Adrenal gland (tissue), 19 donors: ENCODE measurements at places on chromosomes 7 and 10. TPM values are rescaled to one million over a fixed set of nuclear protein-coding genes. Genes with fewer than 3 reads are reported as not detected.

DNA sequence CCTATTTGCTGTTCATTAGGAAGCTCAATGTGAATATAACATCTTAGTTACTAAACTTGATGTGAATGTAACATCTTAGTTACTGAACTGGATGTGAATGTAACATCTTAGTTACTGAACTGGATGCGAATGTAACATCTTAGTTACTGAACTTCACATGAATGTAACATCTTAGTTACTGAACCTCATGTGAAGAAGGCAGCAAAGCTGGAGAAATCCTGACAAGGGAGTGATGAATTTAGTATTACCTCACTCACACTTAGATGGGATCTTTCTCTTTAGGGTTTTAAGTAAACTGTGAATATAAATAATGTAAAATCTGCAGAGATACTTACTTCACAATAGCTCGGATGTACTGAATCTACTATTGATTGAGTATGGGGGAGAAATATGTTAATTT, 73.6 kb downstream of the ETV1 start:
- DNase-seq: no peak
- no peak overlapping the region for H3K27ac ChIP-seq
- H3K4me3 ChIP-seq: no peak overlapping the region
- H3K4me1 ChIP-seq: peaks cover 31% of the 10 kb centered on the region
- no peaks in the 10 kb centered on the region for H3K27me3 ChIP-seq
- H3K36me3 ChIP-seq: no peaks in the 10 kb centered on the region

- no peaks in the 10 kb centered on the region for H3K4me1 ChIP-seq
- no peak for DNase-seq
- no peaks in the 10 kb centered on the region for H3K27me3 ChIP-seq
- no peaks in the 10 kb centered on the region for H3K36me3 ChIP-seq
Observed at GRCh38 chr7:35555934-35556333, 139.0 kb downstream of the HERPUD2 start.

DNA sequence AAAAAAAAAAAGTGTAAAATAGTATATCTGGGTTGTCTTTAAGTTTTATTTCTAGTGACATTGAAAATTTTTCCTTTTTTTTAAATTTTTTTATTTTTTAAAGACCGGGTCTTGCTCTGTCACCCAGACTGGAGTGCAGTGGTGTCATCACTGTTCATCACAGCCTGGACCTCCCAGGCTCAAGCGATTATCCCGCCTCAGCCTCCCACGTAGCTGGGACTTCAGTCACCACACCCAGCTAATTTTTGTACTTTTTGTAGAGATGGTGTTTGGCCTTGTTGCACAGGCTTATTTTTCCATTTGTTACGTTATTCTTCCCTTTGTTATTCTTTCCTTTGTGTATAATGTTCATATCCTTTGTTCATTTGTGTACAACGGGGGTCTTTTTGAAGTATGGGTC, 30.1 kb downstream of the TSPAN14 start:
- H3K36me3 ChIP-seq: no peaks in the 10 kb centered on the region
- no peak for DNase-seq
- no peak overlapping the region for H3K27ac ChIP-seq
- H3K4me1 ChIP-seq: peaks cover 49% of the 10 kb centered on the region
- H3K4me3 ChIP-seq: no peak overlapping the region
- H3K27me3 ChIP-seq: no peaks in the 10 kb centered on the region

- H3K36me3 ChIP-seq: no peaks in the 10 kb centered on the region
- no peak for DNase-seq
- peaks cover 54% of the 10 kb centered on the region for H3K4me1 ChIP-seq
- H3K4me3 ChIP-seq: peak overlapping the region; percentile 1
- H3K27ac ChIP-seq: peak overlapping the region; percentile 98
Observed at GRCh38 chr7:98282703-98283102, 1.2 kb downstream of the BRI3 start.

Gene AKR1C3
- total RNA-seq: 64.9 TPM

GRCh38 chr10:79203833-79204232, 135.1 kb downstream of the ZMIZ1 start:
- H3K36me3 ChIP-seq: no peaks in the 10 kb centered on the region
- H3K27ac ChIP-seq: no peak overlapping the region
- H3K4me1 ChIP-seq: no peaks in the 10 kb centered on the region
- H3K4me3 ChIP-seq: no peak overlapping the region

Gene CDC14C
- total RNA-seq: not detected

DNA sequence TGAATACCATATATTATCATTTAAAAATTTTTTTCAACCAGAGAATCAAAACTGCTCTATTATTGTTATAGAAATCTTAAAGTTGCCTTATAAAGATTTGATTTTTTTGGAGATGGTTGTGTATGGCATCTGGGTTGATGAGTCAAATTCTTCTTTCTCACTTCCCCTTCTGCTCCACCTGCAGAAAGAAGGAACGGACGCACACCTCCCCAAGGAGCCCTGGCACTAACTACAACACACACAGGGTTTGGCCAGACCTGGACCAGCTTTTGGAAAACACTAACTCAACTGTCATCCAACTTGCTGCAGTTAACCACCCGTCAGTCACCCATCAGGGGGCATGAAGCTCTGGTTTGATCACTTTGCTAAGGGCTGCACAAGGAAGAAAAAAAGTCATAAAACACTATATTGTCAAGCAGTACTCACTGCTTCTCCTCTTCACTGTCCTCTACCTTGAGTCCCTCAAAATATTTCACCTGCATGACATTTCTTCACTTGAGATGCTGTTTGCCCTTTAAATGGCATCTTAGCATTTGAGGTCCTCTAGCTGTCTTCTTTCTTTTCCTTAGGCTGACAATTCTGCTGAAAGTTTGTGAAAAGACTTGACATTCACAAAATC, 266.7 kb upstream of the PHF14 start:
- DNase-seq: no peak
- H3K27ac ChIP-seq: no peak overlapping the region
- no peaks in the 10 kb centered on the region for H3K27me3 ChIP-seq
- no peak overlapping the region for H3K4me3 ChIP-seq

- H3K27ac ChIP-seq: peak overlapping the region; percentile 64
- H3K4me3 ChIP-seq: no peak overlapping the region
- H3K27me3 ChIP-seq: no peaks in the 10 kb centered on the region
Observed at GRCh38 chr10:95793401-95794045, 37.6 kb downstream of the ENTPD1 start.

Gene RBP4
- total RNA-seq: 0.66 TPM

DNA sequence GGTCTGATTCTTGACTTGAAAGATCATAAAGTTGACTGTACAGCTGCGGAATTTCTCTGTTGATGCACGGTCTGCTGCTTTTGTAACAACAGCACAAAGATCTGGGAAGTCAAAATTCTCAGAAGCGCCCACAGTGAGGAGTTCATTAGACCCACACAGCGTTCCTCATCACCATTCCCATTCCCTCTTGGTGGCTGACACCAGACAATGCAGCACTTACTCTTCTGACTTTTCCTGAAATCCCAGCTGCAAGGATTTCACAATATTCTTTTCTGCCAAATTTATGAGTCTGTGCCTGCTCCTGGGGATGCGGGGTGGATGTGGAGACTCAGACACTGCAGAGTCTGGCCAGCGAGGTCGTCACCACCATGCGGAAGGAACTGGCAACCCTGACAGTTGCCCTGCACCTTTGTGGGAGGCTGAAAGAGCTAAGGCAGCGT, 233.9 kb downstream of the FANK1 start:
- H3K27me3 ChIP-seq: no peaks in the 10 kb centered on the region
- no peak overlapping the region for H3K4me3 ChIP-seq
- no peaks in the 10 kb centered on the region for H3K36me3 ChIP-seq
- DNase-seq: peak; percentile 26

DNA sequence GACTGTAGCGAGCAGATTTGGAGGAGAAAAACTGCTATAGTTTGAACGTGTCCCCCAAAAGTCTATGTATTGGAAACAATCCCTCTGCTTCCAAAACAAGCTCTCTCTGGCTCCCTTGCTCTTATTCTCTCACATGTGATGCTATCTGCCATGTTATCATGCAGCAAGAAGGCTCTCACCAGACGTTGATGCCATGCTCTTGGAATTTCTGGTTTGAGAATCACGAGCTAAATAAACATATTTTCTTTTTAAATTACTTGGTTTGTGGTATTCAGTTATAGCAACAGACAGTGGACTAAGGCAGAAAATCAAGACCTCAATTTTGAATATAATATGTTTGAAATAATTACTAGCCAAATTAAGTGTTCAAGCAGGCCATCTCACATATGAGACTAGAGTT, 17.5 kb upstream of the GNAT3 start:
- H3K4me1 ChIP-seq: no peaks in the 10 kb centered on the region
- no peaks in the 10 kb centered on the region for H3K36me3 ChIP-seq
- no peak for DNase-seq
- H3K27me3 ChIP-seq: no peaks in the 10 kb centered on the region
- H3K27ac ChIP-seq: no peak overlapping the region
- H3K4me3 ChIP-seq: no peak overlapping the region

GRCh38 chr10:14688606-14689005, 86.1 kb downstream of the FAM107B start:
- H3K4me3 ChIP-seq: no peak overlapping the region
- H3K27me3 ChIP-seq: no peaks in the 10 kb centered on the region
- H3K36me3 ChIP-seq: no peaks in the 10 kb centered on the region
- DNase-seq: no peak

DNA sequence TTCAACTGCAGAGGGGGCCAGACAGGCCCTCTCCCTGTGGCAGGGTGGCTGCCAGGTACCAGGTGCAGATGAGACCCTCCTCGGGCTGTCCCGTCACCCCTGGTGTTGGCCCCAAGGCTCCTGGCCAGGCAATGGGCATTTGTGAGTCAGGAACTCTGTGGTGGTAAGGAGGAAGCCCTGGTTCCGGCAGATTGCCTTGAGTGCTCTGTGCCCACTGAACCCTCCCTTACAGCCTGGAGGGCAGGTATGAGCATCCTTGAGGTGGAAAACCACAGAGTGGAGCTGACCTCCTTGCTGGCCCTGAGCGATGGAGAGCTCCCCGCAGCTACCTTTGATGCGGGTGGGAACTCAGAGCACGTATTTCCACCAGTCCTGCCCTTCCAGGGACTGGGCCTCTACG, 2.0 kb downstream of the PAOX start:
- H3K36me3 ChIP-seq: peaks cover 4% of the 10 kb centered on the region
- no peak overlapping the region for H3K4me3 ChIP-seq
- peaks cover 6% of the 10 kb centered on the region for H3K4me1 ChIP-seq
- DNase-seq: no peak
- no peaks in the 10 kb centered on the region for H3K27me3 ChIP-seq

Gene TMEM225B
- 4.7 TPM for total RNA-seq

DNA sequence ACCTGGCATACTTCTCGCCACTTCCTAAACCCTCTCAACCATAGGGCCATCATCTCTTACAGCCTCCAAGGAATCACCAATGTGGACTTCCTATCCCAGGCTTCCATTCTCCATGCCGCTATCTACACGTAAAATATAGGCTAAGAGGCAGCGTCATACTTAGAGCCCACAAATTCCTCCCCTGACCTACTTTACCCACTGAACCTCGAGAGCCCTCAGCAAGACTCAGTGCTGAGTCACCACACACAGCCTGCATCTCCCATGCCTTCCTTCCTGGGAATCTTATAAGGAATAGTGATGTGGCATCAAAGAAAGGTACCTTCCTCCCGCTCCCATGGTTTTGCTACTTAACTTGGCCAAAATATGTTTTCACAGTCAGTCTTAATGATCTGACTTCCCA, 435.6 kb upstream of the NFE2L3 start:
- DNase-seq: no peak
- H3K27ac ChIP-seq: no peak overlapping the region
- no peak overlapping the region for H3K4me3 ChIP-seq
- no peaks in the 10 kb centered on the region for H3K36me3 ChIP-seq
- no peaks in the 10 kb centered on the region for H3K4me1 ChIP-seq

Gene CLCN1
- total RNA-seq: not detected
